ENCODE measurements at places on chromosomes 3 and 15.

DNA sequence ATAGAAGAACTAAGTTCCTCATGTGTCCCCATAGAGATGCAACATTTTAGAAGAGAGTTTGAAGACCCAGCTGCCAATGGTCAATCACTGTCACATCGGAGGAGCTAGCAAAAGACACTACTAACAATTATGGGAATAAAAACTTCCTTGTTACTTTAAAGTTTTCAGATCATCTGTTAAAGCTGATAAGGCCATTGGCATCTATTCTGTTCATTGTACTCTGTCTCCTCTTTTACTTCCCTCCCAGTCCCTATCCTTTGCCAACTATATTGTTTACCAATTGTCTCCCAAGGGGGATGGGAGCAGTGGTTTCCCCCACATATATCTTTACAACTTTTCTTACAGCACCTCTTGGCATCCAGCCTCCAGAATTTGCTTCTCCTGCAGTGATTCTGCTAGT is 81.0 kb downstream of the FAM174B start:
- DNase-seq = no peak

GRCh38 chr15:31525988-31526665 is 199.5 kb downstream of the KLF13 start:
- no peak for DNase-seq

DNA sequence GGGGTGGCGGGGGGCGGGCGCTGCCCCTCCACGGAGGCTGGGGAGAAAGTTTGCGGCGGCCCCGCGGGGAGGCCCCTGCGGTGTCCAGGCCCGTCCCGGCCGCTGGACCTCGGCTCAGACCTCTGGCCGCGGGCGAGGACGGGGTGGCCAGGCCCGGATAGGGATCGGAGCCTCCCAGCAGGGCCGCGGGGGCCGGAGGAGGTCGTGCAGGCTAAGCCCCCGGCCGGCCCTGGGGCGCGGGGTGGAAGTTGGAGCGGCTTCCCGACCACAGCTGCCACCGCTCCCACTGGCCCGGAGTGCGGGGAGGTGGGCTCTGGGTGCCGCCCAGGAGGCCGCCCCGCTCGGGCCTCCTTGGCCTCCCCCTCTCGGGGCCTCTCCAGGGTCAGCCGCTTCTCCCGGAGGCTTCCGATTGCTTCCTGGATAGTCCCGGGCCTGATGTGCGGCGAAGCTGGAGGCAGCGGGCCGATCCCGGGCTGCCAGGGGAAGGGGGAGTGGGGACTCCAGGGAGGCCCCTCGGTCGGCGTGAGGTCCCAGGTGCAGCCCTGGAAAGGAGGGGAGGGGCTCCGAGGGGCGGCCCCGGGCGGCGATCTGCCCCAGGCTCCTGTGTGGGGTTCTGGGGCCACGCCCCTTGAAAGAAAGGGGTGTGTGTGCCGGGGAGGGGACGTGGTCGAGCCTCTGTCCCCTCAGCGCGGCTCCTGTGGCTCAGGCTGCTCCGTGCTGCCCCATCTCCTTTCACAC is 907 bp downstream of the PLXNA1 start:
- peak; percentile 31 for DNase-seq

DNA sequence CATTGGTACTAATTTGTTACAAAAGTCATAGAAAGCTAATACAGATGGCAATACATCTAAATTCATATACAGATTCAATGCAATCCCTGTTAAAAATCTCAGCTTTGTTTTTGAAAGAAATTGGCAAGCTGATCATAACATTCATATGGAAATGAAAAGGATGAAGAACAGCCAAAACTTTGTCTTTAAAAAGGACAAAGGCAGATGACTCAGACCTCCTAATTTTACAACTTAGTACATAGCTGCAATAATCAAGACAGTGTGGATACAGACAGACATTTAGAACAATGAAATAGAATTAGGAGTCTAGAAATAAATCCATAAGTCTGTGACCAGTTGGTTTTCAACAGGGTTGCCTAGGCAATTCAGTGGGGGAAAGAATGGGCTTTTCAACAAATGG is 63.3 kb downstream of the AQP9 start:
- DNase-seq = no peak

DNA sequence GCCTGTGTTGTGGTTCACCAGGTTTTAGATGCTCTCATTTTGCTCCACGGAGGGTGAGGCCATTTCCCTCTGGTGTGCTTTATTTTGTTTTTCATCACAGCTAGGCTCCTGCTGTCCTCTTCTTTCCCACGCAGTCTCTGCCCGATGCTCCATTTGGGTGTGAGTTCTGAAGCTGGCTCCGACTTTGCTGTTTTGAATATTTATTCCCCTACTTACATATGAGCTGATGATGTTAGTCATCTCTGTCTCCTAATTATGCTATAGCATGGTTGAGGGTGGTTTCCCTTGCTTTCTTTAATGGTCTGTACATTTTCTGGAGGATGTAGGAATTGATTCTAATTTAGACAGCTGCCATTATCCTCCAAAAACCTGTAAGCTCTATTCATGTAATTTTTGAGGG is 168.1 kb upstream of the MYRIP start:
- DNase-seq = no peak

DNA sequence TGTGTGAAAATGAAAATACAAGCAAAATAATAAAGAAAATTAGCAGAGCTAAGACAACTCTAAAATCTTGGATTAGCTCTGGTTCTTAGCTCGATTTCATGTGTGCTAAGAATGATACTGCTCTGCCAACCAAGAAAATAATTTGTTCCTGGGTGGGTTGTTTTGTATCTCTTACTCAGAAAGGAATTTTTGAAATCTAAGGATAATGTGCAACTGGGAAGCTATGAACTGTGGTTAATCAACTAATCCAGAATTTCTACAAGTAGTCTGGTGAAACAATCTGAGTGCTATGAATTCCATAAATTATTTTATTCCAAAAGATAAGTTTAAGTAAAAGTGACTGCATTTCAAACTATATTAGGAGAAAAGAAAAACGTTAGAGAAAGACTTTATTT is 92.0 kb downstream of the TFDP2 start:
- DNase-seq = no peak

DNA sequence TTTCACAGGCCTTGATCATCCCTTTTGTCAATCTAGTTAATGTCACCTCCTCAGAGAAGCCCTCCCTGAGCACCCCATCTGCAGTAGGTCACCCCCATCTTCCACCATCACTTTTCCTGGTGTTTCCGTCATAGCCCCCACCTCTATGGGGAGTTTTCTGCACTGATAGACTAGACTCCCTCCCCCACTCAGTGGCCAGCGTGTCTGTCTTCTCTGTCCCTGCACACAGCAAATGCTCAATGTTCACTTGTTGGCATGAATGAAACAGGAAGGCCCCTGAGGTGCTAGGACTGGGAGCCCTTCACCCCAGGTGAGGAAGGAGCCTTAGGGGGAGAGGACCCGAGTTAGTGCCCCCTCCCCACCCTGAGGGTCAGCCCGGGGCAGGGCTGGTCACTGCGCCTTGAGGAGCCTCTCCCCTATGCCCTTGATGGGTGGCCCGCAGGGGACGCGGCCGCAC is 15.8 kb upstream of the FANCD2 start:
- no peak for DNase-seq

DNA sequence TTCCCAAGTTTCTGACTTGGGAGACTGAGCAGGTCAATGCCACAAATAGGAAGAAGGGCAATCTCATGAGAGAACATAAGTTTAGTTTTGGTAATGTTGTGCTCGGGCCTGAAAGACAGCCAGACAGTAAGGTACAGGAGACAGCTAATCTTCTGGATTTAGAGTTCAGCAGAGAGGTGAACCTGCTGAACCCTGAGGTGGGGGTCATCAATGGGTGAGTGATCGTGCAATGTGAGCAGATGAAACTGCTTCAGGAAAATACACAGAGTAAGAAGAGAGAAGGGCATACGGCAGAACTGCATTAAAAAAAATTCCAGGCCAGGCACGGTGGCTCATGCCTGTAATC is 23.3 kb downstream of the RUBCN start:
- DNase-seq = no peak

DNA sequence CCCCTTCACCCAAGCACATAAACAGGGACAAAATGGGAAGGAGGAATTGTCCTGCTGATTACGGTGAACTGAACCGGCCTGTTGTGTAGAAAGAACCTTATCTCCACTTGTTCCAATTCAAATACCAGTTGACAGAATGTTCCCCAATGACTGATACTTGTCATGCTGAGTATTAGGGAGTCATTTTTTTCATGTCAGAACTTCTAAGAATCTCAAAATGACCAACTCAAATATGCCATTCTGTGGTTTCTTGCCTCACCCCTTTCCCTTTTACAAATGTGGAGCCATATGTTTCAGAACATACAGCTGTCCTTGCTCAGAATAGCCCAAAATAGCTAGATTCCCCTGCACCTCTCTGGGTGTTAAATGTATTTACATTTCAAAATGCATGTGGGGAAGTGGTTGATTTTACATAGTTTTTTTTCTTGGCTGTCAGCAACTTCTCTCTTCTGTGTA is 405.9 kb upstream of the TBL1XR1 start:
- no peak for DNase-seq

DNA sequence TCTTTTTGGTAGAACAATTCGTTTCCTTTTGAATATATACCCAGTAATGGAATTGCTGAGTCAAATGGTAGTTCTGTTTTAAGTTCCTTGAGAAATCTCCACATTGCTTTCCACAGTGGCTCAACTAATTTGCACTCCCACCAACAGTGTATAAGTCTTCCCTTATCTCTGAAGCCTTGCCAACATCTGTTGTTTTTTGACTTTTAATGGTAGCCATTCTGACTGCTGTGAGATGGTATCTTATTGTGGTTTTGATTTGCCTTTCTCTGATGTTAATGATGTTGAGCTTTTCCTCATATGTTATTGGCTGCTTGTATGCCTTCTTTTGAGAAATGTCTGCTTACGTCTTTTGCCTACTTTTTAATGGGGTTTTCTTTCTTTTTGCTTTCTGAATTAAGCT is 270.6 kb upstream of the MEIS2 start:
- no peak for DNase-seq

- no peak for DNase-seq
These were observed 7.4 kb downstream of the SPRED1 start for GRCh38 chr15:38260077-38260476.

GRCh38 chr3:178676942-178677790 is 140.9 kb downstream of the KCNMB2 start:
- no peak for DNase-seq

DNA sequence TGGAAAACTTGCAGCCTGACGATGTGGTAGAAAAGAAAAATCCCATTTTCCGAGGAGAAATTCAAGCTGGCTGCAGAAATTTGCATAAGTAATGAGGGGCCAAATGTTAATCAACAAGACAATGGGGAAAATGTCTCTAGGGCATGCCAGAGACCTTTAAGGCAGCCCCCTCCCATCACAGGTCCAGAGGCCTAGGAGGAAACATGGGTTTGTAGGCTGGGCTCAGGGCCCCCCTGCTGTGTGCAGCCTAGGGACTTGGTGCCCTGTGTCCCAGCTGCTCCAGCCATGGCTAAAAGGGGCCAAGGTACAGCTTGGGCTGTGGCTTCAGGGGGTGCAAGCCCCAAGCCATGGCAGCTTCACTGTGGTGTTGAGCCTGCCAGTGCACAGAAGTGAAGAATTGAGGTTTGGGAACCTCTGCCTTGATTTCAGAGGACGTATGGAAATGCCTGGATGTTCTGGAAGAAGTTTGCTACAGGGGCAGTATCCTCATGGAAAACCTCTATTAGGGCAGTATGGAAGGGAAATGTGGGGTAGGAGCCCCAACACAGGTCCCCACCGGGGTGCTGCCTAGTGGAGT is 75.9 kb upstream of the CADPS start:
- DNase-seq = no peak

DNA sequence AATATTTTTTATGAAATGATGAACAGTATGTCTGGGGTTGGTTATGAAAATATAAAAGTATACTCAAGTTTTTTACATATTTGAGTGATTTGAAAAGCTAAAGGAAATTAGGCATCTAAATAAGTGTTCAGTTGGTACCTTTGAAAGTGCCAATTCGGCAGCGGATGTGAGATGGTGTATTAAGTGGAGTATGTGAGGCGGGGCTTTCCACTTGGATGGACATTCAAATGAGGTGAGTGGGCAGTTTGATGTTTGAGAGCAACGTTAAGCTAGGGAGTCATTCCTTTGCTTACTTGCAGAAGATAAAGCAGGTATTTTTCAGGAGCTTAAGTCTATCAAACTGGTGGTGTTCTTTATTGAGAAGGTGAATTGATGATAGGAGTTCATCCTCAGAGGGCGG is 189.0 kb upstream of the GOLIM4 start:
- DNase-seq = no peak

DNA sequence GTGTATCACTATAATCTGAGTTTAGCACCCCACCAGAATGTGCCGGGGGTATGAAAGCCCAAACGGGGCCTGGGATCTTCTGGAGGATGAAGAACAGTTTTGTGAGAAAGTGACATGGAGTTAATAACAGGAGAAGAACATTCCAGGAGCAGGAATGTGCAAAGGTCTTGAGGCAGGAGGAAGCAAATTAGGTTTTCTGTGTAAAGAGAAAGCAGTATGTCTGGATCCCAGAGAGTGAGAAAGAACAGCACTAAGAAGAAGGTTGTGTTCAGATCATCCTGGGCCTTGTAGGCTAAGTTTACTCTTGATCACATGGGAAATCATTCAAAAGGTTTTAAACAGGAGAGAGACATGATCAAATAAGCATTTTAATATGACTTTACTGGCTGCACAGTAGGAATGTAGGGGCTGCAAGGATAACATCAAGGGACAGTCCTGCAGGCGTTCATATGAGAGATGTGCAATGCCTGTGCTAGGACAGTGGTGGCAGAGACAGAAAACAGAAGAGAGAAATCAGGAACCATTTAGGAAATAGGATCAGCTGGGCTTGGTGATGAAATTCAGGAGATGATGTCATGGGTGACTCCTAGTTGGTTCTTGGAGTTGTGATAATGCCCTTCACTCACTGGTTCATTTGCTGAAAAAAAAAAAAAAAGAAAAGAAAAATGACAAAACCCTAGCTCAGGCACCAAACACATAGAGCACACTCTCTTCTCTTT is 113.5 kb downstream of the TNIK start:
- DNase-seq = no peak

GRCh38 chr3:171749124-171749523 is 61.2 kb downstream of the PLD1 start:
- DNase-seq = no peak

DNA sequence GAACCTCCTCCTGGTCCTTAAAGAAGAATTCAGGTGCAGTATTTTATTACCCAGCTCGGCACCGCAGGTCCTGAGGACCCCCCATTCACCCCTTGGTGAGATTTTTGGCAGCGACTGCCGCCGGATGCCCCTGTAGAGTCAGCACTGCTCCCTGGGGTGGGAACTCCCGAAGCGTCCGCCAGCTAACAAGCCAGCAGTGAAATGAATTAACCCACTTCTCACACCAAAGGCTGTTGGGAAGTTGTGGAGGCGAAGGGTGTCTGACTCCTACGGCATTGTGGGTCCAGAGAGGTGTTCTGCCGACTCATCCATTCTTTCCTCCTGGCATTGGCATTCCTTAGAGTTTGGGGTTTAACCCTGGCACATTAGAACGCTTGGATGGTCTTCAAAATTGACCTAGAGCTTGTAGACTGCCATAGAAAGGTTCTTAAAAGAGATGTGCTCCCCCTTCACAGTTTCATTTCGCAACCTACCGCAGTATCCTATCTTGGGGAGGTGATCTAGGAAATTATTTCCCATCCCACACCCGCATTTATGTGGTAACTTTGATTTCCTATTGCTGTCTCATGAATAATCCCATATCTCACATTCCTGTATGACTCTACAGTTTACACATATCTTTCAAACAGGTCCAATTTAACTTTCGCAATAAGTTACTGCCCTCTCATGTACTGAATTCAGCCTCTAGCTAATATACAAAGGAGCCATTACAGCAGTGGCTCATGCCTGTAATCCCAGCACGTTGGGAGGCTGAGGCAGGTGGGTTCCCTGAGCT is 879 bp upstream of the EIF5A2 start:
- no peak for DNase-seq

Data from NCI-H1436 (cell line).